Pancreas (tissue), 10 donors: ENCODE measurements at places on chromosomes 6 and 20. TPM values are rescaled to one million over a fixed set of nuclear protein-coding genes. Genes with fewer than 3 reads are reported as not detected.

DNA sequence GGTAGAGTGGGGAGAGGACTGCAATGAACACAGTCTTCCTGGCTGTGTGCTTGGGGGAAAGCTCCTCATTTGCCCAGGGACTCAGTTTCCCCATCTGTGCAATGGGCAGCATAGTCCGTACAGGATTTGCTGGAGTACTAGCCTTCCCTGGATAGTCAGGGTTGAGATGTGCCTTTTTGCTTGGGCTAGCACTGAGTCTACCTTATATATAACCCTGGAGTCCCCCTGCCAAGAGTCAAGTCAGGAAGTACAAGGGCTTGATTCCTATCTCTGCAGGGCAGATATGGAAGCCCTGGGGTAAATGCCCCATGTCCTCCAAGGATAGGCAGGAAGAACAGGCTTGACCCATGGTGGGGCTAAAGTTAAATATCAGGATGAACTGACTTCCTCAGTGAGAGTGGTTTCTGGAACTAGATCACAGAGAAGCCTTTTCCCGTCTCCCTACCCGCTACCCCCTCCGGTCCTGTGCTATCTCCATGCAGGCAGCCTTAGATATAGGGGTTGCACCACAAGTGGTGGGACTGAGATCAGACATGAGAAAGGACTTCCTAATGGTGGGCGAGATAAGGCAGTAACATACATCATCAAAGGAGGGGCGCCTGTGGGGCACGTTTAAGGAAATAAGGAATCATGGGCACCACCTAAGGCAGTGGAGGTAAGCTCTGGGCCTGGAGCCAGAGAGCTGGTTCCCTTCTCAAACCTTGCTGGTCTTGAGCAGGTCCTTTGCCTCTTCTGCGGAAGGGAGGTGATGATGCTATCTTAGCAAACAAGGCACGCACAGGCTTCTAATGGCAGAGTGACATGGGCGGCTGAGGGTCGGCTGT lies 157.9 kb downstream of the MRPL14 start:
- peaks cover 35% of the 10 kb centered on the region for H3K4me1 ChIP-seq
- no peaks in the 10 kb centered on the region for H3K27me3 ChIP-seq
- DNase-seq: no peak
- H3K4me3 ChIP-seq: no peak overlapping the region
- no peak overlapping the region for H3K27ac ChIP-seq
- H3K36me3 ChIP-seq: no peaks in the 10 kb centered on the region

GRCh38 chr20:47283411-47283810 lies 73.1 kb downstream of the ZMYND8 start:
- no peaks in the 10 kb centered on the region for H3K4me1 ChIP-seq
- no peak overlapping the region for H3K27ac ChIP-seq
- no peak for DNase-seq
- no peaks in the 10 kb centered on the region for H3K36me3 ChIP-seq
- no peaks in the 10 kb centered on the region for H3K27me3 ChIP-seq
- no peak overlapping the region for H3K4me3 ChIP-seq

DNA sequence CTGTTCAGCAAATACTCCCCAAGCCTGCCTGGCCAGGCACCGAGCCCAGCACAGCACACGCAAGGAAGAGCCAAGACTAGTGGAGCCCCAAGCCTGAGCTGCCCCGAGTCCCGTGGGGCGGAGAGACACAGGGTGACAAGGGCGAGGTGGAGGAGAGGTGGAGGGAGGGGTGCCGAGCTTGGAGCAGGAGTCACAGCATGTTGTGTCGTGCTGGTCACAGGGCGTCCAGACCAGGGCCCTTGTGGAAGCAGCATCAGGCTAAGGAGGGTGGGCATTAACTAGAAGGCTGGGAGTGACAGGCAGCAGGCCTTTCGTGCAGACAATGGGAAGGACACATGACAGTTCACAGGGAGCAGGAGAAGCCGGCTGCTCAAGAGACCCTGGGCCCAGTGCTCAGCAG lies 391.6 kb downstream of the TAF4 start:
- H3K4me3 ChIP-seq: no peak overlapping the region
- no peaks in the 10 kb centered on the region for H3K4me1 ChIP-seq
- no peak overlapping the region for H3K27ac ChIP-seq
- H3K27me3 ChIP-seq: no peaks in the 10 kb centered on the region
- no peaks in the 10 kb centered on the region for H3K36me3 ChIP-seq

The ATP6V1G2 gene
- polyA plus RNA-seq: 1.9 TPM

The HLA-DRA gene
- 32.4 TPM for polyA plus RNA-seq

GRCh38 chr6:67102743-67103142 lies 1395.7 kb upstream of the EYS start:
- no peak overlapping the region for H3K4me3 ChIP-seq
- no peak overlapping the region for H3K27ac ChIP-seq
- H3K36me3 ChIP-seq: no peaks in the 10 kb centered on the region

The RNF182 gene
- polyA plus RNA-seq: 1.2 TPM

DNA sequence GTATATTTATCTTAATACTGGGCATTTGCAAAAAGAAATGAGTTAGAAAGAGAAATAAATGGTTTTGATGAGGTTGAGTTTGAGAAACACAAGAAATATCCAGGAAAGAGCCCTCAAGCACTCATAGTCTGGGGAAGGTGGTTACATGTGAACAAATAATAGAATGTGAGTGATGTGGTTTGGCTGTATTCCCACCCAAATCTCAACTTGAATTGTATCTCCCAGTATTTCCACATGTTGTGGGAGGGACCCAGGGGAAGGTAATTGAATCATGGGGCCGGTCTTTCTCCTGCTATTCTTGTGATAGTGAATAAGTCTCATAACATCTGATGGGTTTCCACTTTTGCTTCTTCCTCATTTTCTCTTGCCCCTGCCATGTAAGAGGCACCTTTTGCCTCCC lies 334.1 kb downstream of the COL12A1 start:
- no peaks in the 10 kb centered on the region for H3K4me1 ChIP-seq
- no peaks in the 10 kb centered on the region for H3K27me3 ChIP-seq
- no peak for DNase-seq
- no peak overlapping the region for H3K27ac ChIP-seq

- no peaks in the 10 kb centered on the region for H3K27me3 ChIP-seq
- no peak overlapping the region for H3K4me3 ChIP-seq
- no peaks in the 10 kb centered on the region for H3K4me1 ChIP-seq
- H3K36me3 ChIP-seq: no peaks in the 10 kb centered on the region
- no peak overlapping the region for H3K27ac ChIP-seq
These were observed 19.5 kb upstream of the RALGAPA2 start for GRCh38 chr20:20731945-20732296.

GRCh38 chr20:4154958-4155411 lies 139.6 kb upstream of the RNF24 start:
- no peaks in the 10 kb centered on the region for H3K4me1 ChIP-seq
- DNase-seq: no peak
- H3K27me3 ChIP-seq: no peaks in the 10 kb centered on the region
- H3K4me3 ChIP-seq: no peak overlapping the region
- H3K36me3 ChIP-seq: no peaks in the 10 kb centered on the region

The PROKR2 gene
- not detected for polyA plus RNA-seq

GRCh38 chr6:36098920-36099647 lies 31.2 kb upstream of the MAPK13 start:
- no peak overlapping the region for H3K27ac ChIP-seq
- H3K4me3 ChIP-seq: no peak overlapping the region
- no peak for DNase-seq
- no peaks in the 10 kb centered on the region for H3K36me3 ChIP-seq
- H3K27me3 ChIP-seq: no peaks in the 10 kb centered on the region

DNA sequence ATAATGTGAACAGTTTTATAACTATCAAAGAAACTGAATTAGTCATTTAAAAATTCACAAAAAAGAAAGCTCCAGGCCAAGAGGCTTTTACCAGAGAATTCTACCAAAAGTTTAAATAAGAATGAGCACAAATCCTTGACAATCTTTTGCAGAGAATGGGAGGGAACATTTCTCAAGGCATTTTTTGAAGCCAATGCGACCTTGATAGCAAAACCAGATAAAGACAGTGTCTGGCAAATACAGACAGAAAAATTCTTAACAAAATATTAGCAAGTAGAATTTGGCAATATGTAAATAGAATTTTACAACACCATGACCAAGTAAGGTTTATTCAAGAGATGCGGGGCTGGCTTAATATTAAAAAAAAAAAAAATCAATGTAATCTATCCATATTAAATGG lies 41.7 kb downstream of the RNF24 start:
- H3K4me3 ChIP-seq: no peak overlapping the region
- H3K27me3 ChIP-seq: no peaks in the 10 kb centered on the region
- no peak overlapping the region for H3K27ac ChIP-seq
- H3K4me1 ChIP-seq: no peaks in the 10 kb centered on the region
- no peaks in the 10 kb centered on the region for H3K36me3 ChIP-seq

The SERAC1 gene
- polyA plus RNA-seq: 6.3 TPM

- peaks cover 4% of the 10 kb centered on the region for H3K4me1 ChIP-seq
- H3K27me3 ChIP-seq: no peaks in the 10 kb centered on the region
- peak overlapping the region; percentile 86 for H3K4me3 ChIP-seq
These were observed 1.5 kb upstream of the ASF1A start for GRCh38 chr6:118892355-118892991.

The ADGRF1 gene
- 0.08 TPM for polyA plus RNA-seq

DNA sequence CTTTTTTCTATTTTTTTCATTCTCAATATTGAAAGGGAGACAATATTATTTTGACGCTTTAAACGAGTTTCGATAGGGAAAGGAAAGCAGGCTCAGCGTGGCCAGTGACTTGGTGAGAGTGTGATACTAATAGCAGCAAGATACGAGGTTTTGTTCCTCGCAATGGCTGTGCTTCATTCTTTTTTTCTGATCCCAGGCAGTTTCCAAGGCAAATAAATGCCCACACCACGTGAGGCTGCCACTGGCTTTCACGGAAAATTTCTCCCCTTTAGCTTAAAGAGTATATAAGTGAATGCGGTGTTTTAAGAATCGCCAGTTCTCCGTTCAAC lies 196.4 kb upstream of the ZNF184 start:
- peaks cover 16% of the 10 kb centered on the region for H3K27me3 ChIP-seq
- H3K4me3 ChIP-seq: no peak overlapping the region
- no peak overlapping the region for H3K27ac ChIP-seq
- H3K36me3 ChIP-seq: no peaks in the 10 kb centered on the region
- H3K4me1 ChIP-seq: no peaks in the 10 kb centered on the region
